Stimulated activated CD4-positive, alpha-beta T cell treated with anti-CD3 and anti-CD28 coated beads, Interleukin-15, amount 100 ng/mL, for 1 hour (primary cell): ENCODE measurements at places on chromosomes 4 and X.

DNA sequence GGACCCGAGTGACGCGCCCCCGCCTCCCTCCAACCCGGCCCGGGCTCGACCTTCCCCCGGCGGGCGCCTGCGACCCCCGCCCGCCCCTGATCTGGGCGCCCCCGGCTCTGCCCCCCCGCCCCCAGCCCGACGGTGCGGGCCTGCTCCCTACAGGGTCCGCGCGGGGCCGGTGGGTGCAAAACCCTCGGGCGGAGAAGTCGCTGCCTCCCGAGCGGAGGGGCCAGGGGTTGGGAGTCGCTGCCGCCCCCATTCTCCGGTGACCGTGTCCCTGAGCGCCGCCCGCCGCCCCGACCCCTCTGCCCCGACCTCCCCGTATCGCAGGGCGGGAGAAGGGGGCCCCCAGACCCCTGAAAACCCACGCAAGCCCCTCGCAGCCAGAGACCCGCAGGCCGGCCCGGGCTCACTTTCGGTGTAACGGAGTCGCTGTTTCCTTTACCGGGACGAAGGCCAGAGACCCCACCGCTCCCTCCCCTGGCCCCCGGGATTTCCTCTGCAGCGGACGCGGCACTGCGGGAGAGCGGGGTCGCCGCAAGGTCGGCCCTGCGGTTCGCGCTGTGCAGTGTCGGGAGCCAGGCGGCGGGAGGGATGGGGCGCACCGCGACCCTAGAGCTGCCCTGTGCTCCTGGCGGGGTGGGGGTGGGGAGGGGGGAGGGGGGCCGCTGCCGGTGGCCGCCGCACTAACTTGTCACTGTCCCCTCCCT lies 729 bp upstream of the CPLX1 start:
- no peak for DNase-seq

DNA sequence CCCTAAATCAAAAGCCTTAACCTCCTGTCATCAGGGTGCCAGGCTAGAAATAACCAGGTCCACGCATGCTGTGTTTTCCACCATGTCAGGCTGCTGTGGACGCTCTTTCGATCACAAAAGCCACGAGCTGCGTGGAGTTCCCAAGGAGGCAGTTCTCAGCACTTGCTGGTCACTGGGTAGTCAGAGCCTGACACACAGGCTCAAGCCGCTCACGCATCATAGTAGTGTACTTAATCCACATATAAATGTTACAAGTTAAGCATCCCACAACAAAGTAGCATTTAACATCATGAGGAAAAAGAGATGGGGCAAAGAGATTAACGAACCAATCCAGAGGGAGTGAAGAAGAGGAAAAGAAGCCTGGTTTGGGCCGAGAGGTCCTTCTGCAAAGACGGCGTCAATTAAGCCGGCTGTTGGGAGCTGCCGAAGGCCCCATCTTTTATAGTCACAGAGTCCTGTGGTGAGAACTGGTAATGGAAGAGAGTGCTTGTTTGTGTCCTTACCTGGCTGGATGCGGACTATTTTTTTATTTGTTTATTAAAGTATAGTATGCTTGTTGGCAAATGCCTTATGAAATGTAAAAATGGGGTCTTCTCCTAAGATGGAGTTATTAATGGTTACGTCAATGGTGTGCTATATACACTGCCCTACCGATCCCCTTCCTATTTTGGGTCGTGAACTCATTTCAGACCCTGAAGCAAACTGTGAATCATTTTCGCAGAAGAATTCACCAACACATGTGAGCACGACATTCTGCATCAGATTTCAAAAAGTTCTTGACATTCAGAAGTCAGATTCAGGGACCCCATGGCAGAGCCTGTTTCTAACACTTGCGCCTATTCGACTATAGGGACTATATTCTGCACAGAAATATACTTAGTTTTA lies 675 bp downstream of the PRIMPOL start:
- no peak for DNase-seq

DNA sequence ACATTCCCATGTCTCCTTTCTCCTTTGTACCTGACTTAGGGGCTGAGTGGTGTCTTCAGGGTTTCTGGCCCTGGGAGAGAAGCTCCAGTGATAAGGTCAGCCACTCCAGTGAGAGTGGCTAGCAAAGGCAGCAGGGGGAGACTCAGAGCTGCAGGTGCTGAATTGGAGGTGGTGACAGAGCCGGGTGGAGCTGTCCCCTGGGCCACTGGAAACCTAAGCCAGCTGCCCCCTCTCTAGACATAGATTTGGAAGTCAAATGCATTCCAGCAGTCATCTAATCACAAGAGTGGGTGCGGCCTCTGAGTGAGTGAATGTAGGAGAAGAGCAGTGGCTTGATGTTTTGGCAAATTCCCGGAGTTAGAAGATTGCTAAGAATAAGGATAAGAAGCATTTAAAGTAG lies 28.5 kb downstream of the TRIM2 start:
- no peak for DNase-seq

GRCh38 chrX:47629419-47630200 lies at the start of gene CFP:
Gene CFP, minus strand, starts transcription at chrX:47629930. Its CDS starts 86 bp downstream, at chrX:47629844.
- no peak for DNase-seq

- DNase-seq, result no peak
Observed at GRCh38 chrX:71616672-71617529, 1.4 kb downstream of the CXCR3 start.
